Tracheal epithelial cell (primary cell): ENCODE measurements at places on chromosomes 6 and 20. TPM values are rescaled to one million over a fixed set of nuclear protein-coding genes. Genes with fewer than 3 reads are reported as not detected.

Gene HLA-F
- 13.4 and 36.6 TPM in 2 replicates for total RNA-seq

Gene ARG1
- total RNA-seq = not detected in 2 replicates

Gene TGM3
- under 0.01 and 0.43 TPM in 2 replicates for total RNA-seq

Gene CGA
- not detected in 2 replicates for total RNA-seq

Gene TSPO2
- total RNA-seq = not detected in 2 replicates

Gene SMIM26
- total RNA-seq = 119 and 133 TPM in 2 replicates

Gene PDYN
- not detected in 2 replicates for total RNA-seq

Gene SPATS1
- not detected in 2 replicates for total RNA-seq

Gene HM13
- total RNA-seq = 37.5 and 53.5 TPM in 2 replicates

Gene RAMACL
- total RNA-seq = 0.21 and 0.72 TPM in 2 replicates

Gene THEMIS
- under 0.01 TPM in 1 of 2 replicates, not detected in the other for total RNA-seq

Gene MAN1A1
- 4.5 and 17.4 TPM in 2 replicates for total RNA-seq

Gene CLPSL2
- not detected in 2 replicates for total RNA-seq

Gene PSORS1C2
- total RNA-seq = not detected in 2 replicates

Gene TMEM170B
- total RNA-seq = 0.21 and 0.24 TPM in 2 replicates
